Activated CD4-positive, alpha-beta T cell treated with anti-CD3 and anti-CD28 coated beads, Interleukin-2, Interleukin-4, amounts not matched to agents 100 ng/mL and 50 ng/mL, durations not matched to agents 16 hours and 8 hours (primary cell): ENCODE measurements at places on chromosomes 7 and 10.

GRCh38 chr7:115183431-115184057, 261.6 kb downstream of the MDFIC start:
- no peak for DNase-seq

DNA sequence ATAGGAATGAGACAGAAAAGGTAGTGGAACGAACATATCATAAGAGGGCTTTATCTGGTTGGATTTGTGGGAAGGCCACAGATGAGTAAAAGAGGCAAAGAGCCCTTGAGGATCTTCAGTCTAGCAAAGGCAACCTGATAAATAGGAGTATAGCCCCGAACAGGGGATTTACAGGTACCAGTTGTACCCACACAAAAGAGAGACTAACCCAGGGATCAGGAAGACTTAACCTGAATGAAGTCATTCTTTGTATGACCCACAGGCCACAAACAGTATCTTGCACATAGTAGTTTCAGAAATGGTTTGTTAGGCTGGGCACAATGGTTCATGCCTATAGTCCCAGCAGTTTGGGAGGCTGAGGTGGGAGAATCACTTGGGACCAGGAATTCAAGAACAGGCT, 208.2 kb downstream of the ARHGAP21 start:
- DNase-seq, result no peak

DNA sequence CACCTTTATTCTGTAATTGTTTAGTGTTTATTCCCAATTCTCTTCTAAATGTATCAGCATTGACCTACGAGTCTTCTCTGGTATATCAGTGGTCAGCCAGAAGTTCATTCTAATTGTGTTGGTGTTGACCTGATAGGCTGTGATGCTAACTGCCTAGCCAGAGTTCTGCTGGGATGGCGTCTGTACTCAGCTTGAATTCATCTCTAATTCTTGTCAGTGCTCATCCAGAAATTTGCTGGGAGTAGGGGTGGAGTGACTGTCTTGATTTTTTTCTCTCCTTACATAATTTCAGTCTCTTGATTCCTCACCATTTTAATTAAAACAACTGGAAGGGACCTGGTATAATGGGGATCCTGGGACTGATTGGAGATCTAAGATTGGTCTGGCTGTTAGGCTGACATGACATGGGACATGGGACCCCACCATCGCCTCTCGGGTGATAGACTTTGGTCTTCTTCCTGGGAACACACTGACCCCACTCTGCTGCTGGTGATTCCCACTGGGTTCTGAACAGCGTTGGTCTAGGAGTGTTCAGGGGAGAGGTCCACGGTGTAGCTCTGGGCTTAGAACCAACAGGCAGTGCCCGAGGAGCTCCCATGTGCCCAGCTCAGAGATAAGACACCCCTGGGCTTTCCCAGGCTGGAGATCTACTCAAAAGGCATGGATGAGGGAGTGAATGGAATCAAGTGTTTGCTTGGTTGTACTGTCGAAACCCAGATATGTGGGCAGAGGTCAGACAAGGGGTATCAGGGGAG, 3.8 kb downstream of the NEURL1 start:
- DNase-seq, result no peak

DNA sequence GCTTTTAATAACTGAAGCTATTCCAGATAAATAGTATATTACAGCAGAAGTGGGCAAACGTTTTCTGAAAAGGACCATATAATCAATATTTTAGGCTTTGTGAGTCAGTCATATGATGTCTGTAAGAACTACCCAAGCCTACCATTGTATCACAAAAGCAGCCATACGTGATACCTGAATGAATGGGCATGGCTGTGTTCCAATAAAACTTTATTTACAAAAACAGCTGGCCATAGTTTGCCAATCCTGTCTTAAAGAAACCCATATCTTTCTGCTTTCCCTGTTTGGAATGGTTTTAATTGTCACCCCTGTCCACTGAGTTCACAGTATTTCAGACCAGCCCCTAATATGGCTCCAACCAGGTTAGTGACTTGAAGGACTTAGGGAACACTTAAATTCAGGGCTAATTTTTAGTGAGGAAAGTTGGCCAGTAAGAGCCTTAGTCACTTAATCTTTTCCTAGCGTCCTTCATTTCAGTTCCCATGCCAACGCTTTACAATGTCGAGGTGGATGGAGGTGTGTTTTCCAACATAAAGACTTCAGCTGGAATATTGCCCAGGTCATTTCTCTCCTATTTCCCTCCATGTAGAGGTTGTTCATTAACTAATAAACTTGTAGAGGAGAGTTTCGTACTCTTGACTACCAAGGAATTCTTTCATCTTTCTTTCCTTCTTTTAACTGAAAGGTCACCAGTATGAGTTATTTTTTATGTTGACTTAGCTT, 184.5 kb downstream of the TRIL start:
- DNase-seq, result no peak

- no peak for DNase-seq
Observed at GRCh38 chr7:114662002-114662677, 247.5 kb downstream of the FOXP2 start.

GRCh38 chr7:16975712-16976111, 93.9 kb upstream of the AGR3 start:
- DNase-seq, result no peak

- no peak for DNase-seq
Observed at GRCh38 chr7:152330827-152331226, 105.0 kb downstream of the KMT2C start.

DNA sequence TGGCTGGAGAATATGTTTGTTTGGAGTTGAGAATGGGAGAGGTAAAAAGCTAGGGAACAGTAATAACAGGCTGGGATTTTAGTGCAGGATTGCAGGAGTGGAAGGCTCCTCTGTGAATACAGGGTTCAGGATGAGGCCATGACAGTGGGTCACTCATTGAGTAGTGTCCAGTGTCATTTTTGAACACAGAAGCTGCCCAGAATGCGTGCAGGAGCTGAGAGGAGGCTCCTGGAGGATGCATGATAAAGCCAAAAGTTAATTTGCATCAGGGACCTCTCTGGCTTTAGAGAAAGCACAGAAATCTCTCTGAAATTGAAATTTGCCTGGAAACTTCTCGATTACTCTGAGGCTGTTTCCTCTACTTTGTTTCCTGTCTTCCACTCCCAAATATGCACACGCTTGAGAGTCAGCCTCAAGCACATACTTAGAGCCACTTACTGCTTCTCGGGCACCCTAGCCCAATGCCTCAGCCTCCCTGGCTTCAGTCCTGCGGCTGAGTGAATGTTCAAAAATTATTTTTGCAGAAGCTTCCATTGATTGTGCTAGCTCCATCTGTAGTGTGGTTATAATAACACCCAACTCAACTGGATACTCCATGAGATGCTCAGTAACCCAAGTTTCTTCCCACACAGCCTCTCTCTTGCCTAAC, 1.8 kb upstream of the GALNT17 start:
- no peak for DNase-seq

- no peak for DNase-seq
Observed at GRCh38 chr10:130994191-130994590, 317.3 kb downstream of the TCERG1L start.

DNA sequence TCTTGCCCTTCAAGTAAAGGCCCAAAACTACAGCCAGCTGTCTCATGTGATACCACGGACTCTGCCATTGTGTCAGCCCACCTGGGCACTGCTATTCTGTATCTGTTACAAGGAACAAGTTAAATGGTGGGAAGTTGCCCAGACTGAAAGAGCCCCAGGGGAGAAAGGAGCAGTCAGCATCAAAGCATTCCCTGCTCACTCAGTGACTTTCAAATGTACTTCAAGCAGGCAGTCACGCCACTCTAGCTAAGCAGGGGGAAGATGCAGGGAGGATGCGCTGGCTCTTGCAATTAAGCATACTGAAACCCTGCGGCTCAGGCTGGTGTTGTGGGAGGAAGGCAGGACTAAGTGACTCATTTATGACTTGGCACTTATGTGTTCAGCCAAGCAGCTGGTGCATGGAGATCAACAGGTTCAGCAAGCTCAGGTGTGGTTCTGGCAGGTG, 1249.6 kb downstream of the TYW1 start:
- DNase-seq, result no peak

GRCh38 chr7:115153769-115154477, 232.0 kb downstream of the MDFIC start:
- no peak for DNase-seq

DNA sequence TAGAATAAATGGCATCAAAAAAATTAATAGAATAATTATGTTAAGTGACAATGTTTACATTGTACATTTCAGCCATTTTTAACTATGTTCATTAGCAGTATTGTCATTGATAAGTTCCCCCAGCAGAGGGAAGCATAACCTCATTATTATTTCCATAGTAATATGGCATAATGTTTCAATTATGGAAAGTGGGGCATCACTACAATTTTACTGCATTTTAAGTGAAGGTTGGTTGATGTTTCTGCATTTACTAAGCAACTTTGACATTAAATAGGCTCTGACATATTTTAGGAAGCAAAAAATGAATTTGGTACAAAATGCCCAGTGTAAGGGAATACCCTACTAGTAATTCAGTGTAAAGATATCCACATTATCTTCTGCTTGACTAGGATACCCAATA, 218.3 kb downstream of the SEMA3A start:
- DNase-seq, result peak; percentile 28

DNA sequence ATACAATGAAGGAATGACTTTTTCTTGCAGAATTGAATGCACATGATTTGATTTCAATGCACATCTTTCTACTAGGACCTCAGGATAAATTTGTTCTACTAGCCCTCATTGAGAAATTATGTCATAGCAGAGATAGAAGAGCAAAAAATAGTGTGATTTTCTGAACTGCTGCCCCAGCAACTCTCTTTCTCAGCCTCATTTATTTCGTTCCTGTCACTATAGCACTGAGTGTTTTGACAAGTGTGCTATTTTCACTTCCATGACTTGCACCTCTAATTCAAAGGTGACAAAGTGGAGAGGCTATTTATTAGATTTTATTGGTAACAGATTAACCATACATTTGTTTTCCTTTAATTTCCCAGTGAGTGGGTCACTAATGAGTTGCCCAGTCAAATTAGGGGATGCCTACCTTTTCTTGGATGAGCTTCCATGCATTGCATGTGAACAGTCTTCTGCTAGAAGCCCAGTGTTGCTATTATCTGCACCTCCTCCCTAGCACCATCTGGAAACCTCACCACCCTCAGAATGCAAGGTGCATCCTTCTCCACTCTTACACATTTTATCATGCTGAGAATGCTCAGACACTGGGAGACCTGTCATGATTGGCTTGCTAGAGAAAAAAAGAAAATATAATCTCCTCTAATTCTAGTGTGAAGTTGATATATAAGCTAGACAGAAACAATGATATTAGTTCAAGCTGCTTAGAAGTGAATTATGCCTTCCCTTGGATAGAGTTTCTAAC, 119.6 kb upstream of the CTTNBP2 start:
- no peak for DNase-seq

DNA sequence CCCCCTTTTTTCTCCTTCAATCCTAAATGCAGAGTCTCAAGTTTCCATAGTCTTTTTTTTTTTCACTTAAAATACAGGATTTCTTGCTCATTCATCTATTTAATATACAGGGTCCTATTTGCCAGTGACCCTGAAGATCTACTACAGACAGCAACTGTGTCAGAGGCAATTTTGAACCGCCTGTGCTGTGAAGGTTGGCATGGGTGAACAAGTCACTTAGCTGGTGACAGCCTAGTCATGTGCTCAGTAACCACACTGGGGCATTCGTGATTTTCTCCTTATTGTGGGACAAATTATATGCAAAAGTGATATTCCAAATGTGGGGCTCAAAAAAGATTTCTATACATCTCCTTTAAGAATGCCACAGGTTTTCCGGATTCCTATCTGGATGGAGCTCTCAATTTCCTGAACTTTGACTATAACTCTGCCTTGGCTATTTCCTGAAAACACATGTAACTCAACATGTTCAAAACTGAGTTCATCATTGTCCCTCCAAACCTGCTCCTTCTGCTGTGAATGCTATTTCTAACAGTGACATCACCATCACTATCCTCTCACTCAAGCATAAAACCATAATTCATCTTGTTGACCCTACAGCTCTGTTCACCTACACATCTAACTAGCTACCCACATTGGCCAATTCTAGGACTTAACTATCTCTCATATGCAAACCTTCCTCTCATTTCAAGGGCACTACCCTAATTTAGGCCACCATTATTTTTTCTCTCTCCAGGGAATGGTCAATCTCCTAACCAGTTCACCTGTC, 36.7 kb downstream of the CDK6 start:
- DNase-seq, result no peak

- no peak for DNase-seq
Observed at GRCh38 chr10:59621771-59622170, 87.9 kb downstream of the SLC16A9 start.
